Activated CD4-positive, CD25-positive, alpha-beta regulatory T cell treated with anti-CD3 and anti-CD28 coated beads, Interleukin-2, amount 50 U/mL, for 16 hours (primary cell): ENCODE measurements at places on chromosomes 16 and 17.

DNA sequence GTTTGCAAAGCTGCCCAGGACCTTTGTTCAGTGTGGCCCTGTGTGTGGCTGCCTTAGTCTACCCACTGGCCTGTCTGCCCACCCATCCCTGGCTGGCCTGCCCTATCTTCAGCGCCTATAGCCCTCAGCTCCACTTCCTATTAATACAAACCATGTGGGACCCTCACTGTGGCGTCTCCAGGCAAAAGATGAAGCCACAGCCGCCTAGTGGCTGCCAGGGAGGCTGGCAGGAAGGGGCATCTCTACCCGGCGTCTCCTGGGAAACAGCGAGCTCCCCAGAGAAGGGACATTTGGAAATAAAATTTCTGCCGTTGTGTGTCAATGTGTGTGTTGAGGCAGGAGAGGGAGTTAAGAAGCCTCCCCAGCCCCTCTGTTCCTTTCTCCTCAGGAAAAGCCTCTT is 31.5 kb downstream of the NEUROD2 start:
- no peak for DNase-seq

- DNase-seq: no peak
Observed at GRCh38 chr16:66044556-66044955, 321.9 kb upstream of the CDH5 start.

- DNase-seq: no peak
Observed at GRCh38 chr17:8188263-8188839, 1.6 kb downstream of the BORCS6 start.

GRCh38 chr17:80604670-80605010 is 60.0 kb downstream of the RPTOR start:
- DNase-seq: no peak

GRCh38 chr16:26742040-26742439 is 324.7 kb upstream of the C16orf82 start:
- no peak for DNase-seq

- DNase-seq: no peak
Observed at GRCh38 chr17:54948380-54948779, 20.1 kb downstream of the COX11 start.

- DNase-seq: no peak
Observed at GRCh38 chr17:47373002-47373401, 49.2 kb downstream of the EFCAB13 start.

GRCh38 chr16:4940719-4941118 is 3.8 kb upstream of the PPL start:
- DNase-seq: no peak

GRCh38 chr17:50060951-50061712 is 5.2 kb downstream of the ITGA3 start:
- DNase-seq: no peak

DNA sequence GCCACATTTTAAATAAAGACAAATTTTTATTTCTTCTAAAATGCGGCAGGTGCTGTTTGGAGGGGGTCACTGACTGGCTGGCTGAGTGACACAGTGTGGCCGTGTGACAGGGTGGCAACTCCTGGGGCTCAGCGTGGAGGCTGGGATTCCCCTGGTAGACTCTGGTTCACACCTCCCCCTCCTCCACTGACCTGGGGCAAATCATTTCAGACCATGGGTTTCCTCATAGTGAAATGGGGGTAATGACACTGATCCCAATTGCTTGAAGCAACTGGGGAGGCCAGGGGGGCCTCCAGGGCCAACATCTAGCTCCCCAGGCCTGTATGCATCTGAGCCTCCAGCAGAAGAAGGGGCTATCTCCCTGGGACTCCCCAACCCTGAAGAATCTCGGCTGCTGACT is 6.6 kb downstream of the HSD11B2 start:
- no peak for DNase-seq

GRCh38 chr17:16374146-16374938 is 6.5 kb upstream of the UBB start:
- DNase-seq: no peak

- DNase-seq: no peak
Observed at GRCh38 chr17:50908140-50908859, 42.1 kb upstream of the TOB1 start.

DNA sequence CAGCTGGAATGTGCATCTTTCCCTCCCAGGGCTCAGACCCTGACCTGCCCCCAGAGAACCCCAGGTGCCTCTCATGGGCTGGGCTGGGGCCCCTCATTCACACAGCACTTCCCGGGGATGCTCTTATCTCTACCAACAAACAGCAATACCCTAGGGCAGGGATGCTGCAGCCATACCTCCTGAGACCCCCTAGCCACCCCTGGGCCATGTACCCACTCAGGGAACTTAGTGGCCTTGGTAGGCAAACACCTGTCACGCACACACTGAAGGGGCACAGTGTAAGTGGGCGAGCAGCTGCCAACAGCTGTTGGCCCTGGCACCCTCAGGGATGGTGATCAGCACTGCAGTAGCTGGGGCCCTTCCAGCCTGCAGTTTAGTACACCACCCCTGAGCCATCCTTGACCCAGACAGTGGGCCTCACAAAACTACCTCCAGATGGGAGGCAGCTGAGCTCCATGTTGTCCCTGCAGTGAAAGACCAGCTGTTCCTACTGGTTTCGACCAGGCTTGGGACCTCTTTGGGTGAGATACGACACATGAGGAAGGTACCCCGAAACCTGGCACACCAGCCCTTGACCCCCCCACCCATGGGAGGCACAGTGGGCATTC is 1723.6 kb downstream of the TP53TG3F start:
- DNase-seq: no peak

- DNase-seq: no peak
Observed at GRCh38 chr17:13200671-13201070, 182.8 kb upstream of the ELAC2 start.

GRCh38 chr16:7503666-7504065 is 171.0 kb downstream of the RBFOX1 start:
- no peak for DNase-seq

DNA sequence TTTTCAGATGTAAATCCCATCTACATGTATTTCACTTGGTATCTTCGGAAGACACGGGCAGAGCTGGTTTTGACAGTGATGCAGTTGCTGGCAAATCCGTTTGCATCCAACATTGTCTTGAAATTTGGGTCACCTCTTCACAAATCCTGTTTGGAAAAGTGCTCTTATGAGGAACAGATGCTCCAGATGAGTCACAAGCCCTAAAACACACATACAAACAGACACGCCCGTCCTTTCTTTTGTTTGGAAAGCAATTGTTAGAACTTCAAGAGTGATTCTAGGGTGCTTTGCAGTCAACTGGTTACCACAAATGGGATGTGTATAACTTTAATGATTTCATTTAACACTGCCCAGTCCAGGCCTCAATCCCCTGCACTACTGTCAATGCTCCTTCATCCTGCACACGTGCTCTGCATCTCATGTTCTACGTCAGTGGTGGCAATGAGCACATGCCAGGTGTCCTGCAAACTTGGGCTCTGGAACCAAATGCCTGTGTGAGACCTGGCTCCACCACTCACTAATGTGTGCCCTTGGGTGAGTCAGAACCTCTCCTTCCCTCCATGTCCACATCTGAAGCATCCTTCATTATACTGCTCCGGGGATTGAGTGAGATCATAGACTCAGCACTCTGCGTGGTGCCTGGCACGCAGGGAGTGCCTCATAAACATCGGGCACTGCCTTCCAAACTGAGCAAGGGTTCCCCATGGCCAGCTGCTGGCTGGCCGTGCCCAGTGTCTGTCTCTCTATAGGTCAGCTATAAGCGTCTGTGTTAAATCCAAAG is 19.3 kb upstream of the FOXF1 start:
- no peak for DNase-seq

GRCh38 chr16:76309639-76310335 is 32.6 kb downstream of the CNTNAP4 start:
- no peak for DNase-seq

DNA sequence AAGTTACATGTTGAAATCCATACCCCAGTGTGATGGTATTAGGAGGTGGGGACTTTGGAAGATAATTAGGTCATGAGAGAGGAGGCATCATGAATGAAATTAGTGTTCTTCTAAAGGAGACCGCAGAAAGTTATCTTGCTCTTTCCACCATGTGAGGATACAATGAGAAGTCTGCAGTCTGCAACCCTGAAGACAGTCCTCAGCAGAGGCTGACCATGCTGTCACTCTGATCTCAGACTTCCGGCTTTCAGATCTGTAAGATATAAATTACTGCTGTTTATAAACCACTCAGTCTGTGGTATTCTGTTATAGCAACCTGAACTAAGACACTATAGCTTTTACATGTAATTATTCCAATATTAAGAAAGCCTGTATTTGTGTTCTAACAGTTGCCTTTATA is 116.7 kb upstream of the CES5A start:
- DNase-seq: no peak

GRCh38 chr17:39781031-39781860 is 43.5 kb downstream of the GRB7 start:
- no peak for DNase-seq

DNA sequence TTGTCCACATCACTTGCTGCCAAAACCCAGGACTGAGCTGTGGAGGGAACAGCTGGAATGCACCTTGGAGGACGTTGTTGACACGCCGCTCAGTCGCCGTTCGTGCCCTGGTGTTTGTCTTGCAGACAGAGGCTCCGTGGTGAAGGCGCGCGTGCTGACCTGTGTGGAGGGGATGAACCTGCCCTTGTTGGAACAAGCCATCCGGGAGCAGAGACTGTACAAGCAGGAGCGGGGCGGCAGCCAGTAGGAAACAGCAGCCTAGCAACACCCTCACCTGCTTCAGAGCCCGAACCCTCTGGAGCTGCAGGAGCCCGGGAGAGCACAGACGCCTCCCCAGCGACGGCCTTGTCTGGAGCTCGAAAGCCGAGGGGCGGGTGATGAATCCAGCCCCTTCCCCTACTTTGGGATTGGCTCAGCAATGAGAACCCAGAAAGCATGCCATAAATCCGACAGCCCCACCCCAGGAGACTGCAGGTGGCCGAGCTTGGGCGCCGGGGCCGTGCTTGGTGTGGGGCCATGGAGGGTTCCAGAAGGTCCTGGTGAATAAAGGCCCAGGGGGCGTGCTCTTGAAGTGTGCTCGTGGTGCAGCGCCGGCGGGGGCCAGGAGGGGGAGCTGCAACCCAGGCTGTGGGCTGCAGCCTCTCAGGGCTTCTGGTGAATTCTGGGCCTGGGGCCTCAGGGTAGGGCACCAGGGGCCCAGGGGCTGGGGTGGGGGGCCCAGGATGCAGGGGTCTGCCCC is 470 bp upstream of the CDK3 start:
- DNase-seq: peak; percentile 34

DNA sequence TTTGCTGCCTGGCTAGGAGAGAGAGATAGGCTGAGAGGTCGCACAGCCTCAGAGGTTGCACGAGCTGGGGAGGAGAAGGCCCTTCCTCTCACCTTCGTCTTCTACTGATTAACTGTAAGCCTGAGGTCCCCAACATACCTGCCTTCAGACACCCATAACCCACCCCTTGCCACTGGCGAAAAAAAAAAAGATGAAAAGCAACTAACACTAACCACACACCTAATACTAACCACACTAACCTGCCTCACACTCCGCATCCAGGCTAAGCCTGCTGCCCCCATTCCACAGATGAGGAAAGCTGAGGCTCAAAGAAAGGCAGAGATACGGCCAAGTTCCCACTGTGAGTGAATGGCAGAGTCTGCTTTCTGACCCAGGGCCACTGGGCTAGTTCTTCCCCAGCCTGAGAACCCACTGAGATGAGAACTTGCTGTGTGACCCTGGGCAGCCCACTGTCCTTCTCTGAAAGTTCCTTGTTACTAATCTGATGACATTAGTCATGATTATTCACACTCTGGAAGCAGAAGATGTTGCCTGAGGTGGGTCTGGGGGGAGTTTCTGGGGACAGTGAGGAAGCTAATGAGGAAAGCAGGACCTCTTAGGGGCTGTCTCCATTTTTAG is 4.6 kb downstream of the IL21R start:
- no peak for DNase-seq

DNA sequence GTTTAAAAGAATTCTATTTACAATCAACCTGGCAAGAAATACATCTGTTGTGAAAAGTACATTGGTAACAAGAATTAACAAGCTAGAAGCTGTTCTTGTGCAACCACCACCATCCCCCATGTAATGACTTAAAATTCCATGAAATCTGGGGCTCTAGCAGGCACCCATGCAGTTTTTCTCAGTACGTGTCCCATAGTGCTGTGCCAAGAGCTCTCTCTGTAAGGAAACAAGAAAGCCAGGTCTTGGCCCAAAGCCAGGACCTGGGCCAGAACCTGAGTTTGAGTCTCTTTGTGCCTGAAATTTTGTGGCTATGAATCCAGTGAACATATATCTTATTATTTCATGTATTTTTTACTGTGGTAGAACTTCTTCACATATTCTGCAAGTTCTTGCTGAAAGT is 46.6 kb downstream of the NUP93 start:
- no peak for DNase-seq

DNA sequence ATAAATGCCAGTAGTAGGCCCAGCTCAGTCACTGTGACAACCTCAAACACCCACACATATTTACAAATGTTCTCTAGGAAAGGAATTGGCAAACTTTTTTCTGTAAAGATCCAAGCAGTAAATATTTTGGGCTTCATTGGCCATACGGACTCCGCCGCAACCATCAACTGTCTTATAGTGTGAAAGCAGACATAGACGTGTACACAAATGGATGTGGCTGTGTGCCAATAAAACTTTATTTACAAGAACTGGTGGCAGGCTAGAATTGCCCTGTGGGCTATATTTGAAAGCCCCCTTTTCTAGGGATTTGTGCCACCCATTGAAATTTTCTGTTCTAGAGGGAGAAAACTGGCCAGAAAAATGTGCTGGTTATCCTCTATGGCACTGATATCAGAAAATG is 683.8 kb upstream of the EEF2KMT start:
- no peak for DNase-seq

DNA sequence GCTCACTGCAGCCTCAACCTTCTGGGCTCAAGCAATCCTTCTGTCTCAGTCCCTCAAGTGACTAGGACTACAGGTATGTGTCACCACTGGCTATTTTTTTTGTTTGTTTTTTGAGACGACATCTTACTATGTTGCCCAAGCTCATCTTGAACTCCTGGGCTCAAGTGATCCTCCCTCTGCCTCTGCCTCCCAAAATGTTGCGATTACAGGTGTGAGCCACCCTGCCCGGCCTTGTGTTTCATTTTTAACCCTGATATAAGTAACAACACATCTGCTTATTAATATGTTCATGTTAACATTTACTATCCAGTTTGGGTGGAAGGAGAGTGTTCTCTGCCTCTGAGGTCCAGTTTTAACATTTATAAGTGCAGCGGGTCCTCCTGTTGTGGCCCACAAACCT is 3.1 kb downstream of the FAM20A start:
- no peak for DNase-seq

- DNase-seq: no peak
Observed at GRCh38 chr17:44095647-44096496, 25.3 kb downstream of the G6PC3 start.

GRCh38 chr16:58584831-58585505 is 44.7 kb downstream of the CNOT1 start:
- DNase-seq: no peak

GRCh38 chr16:25009822-25010221 is 5.3 kb downstream of the ARHGAP17 start:
- DNase-seq: no peak
